ENCODE measurements at places on chromosomes 7 and 10.

- no peak for DNase-seq
These were observed 237.5 kb upstream of the PRSS1 start for GRCh38 chr7:142511801-142512200.

DNA sequence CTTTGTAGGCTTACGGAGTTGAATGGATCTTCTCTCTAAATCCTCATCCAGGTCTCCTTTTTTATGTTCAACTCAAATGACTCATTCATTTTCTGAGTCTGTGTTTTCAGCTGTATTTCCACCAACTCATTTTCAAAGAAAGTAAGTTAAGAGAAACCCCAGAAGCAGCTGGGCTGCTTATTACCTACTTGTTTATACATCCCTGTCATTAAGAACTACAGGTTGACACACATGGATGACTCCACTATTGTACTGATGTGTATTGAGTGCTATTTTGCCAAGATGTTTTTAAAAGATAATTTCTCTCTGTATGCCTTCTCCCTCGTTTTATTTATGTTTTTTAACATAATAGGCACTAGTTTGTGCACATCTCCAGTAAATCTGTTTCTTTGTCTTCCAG is 41.9 kb downstream of the DGKI start:
- DNase-seq: no peak

DNA sequence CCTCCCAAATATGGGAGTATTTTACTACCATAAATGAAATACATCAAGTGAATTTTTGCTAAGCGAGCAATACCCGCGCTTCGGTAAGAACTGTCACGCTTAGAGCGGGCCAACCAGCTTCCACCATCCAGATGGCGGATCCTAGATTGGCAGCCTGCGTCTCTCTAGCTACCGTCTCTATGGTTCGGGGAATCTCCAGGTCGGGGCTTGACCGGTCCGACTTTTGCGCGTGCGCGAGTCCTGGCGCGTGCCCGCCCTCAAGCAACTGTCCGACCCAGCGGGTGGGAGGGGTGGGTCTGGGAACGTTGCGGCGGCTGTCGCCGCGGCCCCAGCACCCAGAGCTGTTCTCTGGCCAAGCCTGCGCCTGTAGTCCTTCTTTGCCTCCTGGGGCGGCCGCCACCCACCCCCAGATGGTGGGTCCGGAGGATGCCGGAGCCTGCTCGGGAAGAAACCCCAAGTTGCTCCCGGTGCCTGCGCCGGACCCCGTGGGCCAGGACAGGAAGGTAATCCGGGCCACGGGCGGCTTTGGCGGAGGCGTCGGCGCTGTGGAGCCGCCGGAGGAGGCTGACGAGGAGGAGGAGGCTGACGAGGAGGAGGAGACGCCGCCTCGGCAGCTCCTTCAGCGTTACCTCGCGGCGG is at the start of gene TBC1D12:
Gene TBC1D12, plus strand, starts transcription at position 338 of the 639 bp plus-strand sequence. Its CDS starts 73 bp downstream, at position 411.
- peak; percentile 99 for DNase-seq

DNA sequence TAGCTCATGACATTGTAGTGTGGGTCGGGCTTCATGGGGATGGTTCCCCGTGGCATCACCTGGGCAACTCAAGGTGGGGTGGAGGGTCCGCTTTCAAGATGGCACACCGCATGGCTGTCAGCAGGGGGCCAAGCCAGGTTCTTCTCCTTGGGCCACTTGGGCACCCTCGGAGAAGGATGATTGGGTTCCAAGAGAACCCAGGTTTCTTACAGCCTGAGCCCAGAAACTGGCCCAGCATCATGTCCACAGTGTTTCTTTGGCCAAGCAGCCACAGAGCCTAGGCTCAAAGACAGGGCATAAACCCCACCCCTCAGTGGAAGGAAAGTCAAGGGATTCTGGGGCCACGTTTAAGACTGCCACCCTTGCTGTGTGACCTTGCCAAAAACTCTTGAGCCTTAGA is 110.6 kb downstream of the PTPN20 start:
- no peak for DNase-seq

DNA sequence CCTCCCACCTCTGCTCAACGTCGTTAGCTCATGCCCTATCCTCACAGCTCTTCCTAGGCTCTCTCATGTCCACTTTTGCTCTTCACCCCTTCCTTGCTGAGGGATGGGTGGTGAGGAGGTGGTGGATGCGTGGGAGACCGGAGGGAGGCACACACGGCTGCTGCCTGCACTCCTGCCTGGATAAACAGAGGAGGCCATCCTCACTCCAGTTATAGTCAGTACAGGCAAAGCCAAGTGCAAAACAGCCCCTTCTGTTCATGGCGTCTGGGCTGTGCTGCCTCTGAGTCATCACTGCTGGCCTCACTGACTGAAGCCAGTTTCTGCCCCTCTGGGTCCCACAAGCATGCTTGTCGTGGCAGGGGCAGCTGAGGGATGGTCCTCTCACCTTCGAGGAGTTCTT is 31.9 kb upstream of the LRRC4 start:
- DNase-seq: no peak

DNA sequence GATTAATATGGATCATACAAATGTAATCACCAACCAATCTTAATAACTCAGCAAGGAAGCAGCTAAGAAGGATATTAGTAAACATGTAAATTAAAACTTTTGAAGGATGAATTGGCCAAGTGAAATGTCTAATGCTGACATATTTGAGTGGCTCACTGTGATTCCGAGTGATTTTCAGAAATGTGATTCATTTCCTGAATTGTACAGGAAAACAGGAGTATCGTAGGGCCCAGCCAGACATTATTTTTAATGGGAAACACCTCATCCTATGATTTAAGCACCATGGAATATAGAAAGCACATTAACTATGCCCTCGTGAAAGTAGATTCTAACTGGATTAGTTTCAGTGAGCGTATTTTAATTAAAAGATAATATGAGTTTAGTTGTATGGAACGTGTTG is 82.3 kb downstream of the LHFPL3 start:
- DNase-seq: no peak

DNA sequence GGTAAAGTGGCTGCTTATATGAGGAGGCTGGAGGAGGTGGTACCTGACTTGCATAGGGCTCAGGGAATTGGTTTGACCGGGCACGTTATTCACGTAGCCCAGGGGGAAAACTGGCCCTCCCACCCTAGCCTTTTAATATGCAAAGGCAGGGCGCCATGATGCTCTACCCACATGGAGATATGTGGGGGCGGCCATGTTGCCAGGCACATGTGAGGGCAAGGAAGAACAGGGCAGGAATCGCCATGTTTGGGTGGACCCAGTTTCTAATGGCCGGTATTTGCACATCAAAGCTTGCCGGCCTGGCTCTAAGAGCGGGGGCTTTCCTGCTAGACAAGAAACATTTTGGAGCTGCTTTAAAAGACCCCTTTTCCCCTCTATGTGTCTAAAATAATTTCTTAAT is 949.7 kb upstream of the C7orf33 start:
- no peak for DNase-seq

GRCh38 chr7:120837599-120837998 is 20.3 kb downstream of the TSPAN12 start:
- DNase-seq: no peak

GRCh38 chr10:46299286-46299535 is 12.4 kb downstream of the ANTXRL start:
- DNase-seq: no peak

DNA sequence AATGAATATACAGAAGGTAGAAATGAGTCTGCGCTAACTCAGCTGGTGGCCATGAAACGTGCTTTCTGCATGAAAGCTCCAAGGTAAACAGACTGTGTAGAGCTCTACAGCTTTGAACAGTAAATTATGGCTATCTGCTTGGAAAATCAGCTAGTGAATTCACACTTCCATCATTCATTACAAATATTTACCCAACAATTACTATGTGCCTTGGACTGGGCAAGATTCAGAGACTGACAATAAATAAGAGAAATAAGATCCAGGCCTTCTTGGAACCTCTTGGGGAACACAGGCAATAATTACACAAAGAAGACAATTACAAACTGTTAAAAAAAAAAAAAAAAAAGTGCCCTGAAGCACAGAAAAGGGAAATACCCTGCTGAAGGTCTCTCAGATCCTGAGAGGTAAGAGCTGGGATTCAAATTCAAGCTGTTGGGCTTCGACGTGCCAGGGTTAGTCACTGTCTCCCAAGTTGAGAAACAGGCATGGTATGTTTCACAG is 15.8 kb downstream of the TSPAN12 start:
- no peak for DNase-seq

GRCh38 chr7:131231381-131232220 is 96.1 kb upstream of the MKLN1 start:
- DNase-seq: peak; percentile 24

DNA sequence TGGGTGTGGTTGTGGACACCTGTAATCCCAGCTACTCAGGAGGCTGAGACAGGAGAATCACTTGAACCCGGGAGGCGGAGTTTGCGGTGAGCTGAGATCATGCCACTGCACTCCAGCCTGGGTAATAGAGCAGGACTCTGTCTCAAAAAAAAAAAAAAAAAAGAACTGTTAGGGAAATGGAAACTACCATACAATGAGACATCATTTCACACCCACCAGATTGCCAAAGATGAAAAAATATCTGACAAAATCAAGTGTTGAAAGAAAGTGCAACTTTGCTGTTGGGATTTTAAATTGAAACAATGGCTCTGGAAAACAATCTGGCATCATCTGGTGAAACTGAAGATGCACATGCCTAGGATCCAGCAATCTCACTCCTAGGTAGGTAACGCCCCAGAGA is 16.1 kb upstream of the MALSU1 start:
- no peak for DNase-seq

Data from HCEC 1CT (cell line).